ENCODE measurements at places on chromosomes 3 and 15.

DNA sequence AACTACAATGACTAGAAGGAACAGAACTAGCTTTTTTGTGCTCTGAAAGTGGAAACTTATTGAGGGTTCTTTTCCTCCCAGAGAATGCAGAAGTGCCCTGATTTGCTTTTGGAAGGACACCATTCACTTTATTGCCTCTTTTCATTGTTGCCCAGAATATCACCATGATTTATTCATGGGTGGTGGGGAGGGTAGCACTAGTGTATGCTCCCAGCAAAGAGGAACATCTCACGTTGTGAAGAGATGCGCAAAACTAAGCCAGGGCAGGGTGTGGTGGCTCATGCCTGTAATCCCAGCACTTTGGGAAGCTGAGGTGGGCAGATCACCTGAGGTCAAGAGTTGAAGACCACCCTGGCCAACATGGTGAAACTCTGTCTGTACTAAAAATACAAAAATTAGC is 31.4 kb downstream of the FLNB start:
- DNase-seq = no peak

GRCh38 chr3:16308727-16309126 is 43.7 kb downstream of the OXNAD1 start:
- no peak for DNase-seq

DNA sequence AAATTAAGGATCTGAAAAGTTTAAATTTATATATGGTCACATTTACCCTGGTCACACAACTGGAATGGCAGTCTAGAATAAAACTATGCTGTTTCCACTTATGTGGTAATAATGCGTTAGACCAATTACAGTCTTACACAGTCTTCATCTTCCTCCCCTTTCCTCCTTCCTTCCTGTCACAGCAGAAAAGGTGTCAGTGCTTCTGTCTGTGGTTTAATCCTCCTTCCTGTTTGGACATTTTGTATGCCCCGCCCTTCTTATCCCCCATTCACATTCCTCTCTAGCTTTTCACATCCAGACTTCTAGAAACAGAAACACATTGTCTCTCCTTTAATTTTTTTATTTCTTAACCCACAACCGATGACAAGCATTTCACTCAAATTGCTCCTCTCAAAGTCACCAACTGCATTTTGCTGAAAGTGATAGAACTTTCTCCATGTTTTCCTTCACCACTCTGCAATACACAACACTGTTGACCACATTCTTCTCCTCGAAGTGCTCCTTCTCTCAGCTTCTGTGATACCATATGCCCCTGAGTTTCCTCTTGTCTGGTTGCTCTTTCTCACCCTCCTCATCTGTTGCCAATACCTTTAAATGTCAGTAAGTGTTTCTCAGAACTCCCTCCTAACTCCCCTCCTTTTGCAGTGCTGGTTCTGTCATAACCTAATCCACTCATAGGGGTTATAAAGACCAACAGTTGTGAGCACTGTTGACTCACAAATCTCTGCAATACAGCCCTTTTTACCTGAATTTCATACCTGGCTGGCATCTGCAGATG is 271.6 kb downstream of the UBE2E2 start:
- no peak for DNase-seq

- no peak for DNase-seq
Measured at GRCh38 chr15:23415321-23415865, 31.6 kb downstream of the GOLGA6L2 start.

DNA sequence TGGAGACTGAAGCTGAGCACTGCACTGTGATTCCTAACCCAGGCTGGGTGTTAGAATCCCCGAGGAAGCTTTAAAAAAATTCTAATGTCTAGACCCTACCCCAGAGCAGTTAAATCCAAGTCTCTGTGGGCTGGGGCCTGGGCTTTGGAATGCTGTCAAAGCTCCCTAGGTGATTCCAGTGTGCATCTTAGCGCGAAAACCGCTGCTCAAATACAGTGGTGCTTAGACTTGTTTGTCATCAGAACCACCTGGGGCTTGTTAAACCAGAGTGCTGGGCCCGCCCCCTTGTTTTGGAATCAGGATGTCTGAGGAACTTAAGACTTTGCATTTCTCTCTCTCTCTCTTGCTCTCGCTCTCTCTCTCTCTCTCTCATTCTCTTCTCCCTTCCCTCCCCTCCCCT is 20.7 kb downstream of the RHCG start:
- no peak for DNase-seq

DNA sequence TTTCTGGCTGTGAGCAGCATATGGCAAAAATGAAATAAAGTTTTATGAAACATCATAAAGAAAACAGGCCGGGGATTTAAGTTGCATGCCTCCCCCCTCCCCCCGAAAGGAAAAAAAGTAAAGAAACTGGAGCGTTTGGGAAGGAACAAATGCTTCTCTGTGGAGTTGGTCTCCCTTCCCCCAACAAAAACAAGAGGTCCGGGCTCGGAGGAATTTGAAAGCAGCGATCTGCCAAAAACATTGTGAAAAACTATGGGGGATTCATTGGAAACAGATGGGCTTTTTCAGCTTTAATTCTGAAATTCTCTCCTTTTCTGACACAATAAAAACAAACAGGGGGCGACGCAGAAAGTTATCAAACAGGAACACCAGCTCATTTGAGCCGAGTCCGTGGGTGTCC is 17.0 kb downstream of the RGMA start:
- DNase-seq = no peak

GRCh38 chr3:71487418-71487817 is 96.1 kb downstream of the FOXP1 start:
- DNase-seq = no peak

GRCh38 chr15:20295238-20295811 is 246.3 kb downstream of the GOLGA6L6 start:
- DNase-seq = no peak

- DNase-seq = no peak
Measured at GRCh38 chr3:77324105-77324504, 284.2 kb downstream of the ROBO2 start.

DNA sequence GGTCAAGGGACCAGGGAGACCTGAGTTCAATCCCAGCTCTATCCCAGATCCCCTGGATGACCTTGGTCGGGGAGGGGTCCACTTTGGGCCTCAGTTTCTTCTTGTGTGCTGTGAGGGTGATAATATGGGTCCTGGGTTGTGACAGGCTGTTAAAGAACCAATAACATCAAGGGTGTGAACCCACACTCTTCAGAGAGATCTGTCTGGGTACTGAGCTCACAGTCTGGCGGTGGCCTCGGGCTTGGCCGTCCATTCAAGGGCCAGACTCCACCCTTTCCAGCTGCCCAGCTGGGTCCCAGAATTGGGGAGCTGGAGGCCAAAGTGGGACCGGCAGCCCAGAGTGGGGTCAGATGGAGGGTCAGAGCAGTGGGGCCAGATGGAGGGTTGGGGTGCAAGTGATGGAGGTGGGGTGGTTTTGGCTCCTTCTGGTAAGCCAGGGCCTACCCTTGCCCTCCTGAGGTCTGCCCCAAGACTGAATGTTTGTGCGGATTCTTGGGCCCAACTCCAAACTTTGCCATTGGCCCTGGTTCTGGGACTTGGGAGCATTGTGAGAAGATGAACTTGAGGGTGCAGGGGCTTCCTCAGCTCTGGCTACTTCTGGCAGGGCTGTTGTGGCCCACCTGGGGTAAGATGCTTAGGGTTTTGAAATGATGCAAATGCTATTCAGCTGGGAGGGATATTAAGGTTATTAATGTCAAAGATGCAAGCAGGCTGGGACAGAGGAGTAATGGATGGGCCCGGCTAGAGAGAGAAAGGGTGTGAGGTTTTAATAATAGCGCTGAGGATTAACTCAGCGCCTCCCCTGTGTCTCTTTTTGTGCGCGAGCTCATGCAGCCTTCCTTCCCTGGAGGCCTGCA is 1.5 kb downstream of the CORO2B start:
- DNase-seq = no peak

GRCh38 chr3:175129571-175129970 is 270.4 kb downstream of the NAALADL2 start:
- no peak for DNase-seq

GRCh38 chr3:41234823-41235721 is 35.8 kb downstream of the CTNNB1 start:
- no peak for DNase-seq

All from CD8-positive, alpha-beta T cell (primary cell).